ENCODE measurements at places on chromosomes 5 and 9.

DNA sequence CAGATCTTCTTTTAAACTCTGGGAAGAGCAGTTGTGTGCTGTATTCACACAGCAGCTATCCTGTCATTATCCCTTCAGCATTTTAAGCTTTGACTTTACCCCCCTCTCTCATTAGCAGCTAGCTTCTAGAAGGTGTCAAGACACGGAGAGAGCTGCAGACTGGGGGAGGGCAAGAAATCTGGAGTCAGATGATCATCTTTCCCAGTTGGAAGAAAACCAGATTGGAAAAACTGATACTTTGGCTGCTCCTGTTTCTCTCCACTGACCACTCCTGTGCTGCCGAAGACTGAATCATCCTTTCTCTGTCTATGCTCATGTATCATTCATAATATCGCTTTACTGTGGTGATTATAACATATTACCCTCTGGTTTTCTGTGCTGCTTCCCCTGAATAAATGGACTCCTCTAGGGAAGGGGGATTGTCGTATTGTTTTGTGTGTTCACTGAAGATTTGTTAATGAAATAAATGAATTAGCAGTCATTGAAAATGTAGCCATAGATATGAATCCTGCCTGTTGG, 75.1 kb downstream of the SH3GL2 start:
- no peak for DNase-seq

GRCh38 chr5:92050970-92051369, 667.9 kb upstream of the ARRDC3 start:
- DNase-seq: no peak

DNA sequence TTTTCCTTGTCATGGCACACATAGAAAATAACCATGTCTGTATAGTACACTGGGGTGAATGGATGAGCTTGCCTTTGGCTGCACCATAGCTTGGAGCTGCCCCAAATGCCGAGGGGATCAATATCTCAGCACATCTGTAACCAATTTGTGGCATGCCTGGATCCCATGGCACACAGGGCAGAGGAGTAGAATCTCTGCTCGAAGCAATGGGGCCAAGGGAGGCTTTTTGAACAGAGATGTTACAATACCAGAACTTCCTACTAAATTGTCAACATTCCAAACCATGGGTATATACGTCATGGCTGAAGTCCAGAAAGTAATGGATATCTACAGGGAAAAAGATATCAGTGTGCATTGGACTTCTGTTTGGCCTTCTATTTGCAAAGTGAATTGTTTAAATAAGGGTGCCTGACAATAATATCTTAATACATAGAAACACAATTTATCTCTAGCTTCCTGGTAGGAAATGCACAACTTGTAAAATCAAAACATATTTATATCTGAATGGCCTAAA, 39.0 kb downstream of the ESM1 start:
- DNase-seq: no peak

DNA sequence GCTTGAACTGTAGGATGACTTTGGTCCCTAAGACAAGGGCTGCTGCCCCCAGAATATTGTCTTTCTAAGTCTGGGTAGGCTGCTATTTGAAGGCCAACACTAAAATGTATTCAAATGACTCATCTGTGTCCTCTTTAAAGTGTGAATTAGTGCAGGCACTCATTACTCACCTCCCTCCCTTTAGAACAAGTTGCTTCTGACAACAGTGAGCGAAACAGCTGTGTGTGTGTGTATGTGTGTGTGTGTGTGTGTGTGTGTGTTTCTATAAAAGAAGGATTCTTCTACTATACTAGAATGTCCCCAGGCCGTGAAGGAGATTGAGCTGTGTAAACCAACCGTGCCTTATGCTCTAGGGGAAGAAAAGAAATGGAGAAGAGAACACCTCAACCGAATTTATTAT, 1337.2 kb downstream of the PTPRD start:
- DNase-seq: no peak

- no peak for DNase-seq
Observed at GRCh38 chr9:99294850-99295461, 72.9 kb downstream of the SEC61B start.

GRCh38 chr5:100905259-100905914, 2.3 kb upstream of the ST8SIA4 start:
- no peak for DNase-seq

DNA sequence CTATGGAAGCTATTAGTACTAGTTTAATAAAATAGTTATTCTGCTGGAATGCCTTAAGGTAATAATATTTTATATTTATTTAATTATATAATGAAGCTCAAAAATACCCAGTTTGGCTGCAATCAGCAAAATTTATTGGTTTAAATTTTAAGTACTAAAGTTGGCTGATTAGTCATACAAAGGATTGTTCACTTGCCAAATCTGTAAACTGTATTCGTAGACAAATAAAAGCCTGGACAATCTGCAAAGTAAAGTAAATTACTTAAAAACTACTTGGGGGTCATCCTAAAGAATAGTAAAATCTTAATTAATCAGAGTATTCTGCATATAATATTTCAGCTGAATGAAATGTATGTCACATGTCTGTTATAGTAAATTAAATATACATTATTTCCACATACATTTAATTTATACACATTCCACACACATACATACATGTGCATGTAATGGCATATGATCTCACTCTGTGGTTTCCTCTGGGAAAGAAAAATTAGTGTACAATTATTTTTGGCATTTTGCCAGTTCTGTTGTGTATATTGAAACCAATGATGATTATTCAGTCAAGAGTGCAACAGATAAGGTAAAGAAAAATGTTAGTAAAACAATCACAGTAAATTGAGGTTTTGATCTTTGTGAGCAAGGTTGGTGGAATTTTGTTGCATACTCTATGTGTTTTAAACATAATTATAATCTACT, 455.9 kb downstream of the CDH9 start:
- no peak for DNase-seq

DNA sequence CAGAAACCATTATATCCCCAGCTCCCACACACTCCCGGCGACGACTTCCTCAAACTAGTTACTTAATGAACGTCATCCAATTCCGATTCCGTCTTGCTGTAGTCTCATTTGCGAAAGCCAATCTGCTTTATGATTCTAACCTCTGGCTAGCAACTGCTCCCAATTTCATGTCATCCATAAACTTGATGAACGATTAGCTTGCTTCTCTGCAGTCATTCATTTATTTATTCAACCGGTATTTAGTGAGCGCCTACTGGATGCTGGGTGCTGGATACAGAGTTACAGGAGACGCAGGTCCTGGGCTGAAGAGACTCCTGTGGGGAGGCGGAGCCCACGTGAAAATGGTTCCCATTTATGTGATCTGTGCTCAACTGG, 46.2 kb downstream of the TSPAN17 start:
- DNase-seq: no peak

DNA sequence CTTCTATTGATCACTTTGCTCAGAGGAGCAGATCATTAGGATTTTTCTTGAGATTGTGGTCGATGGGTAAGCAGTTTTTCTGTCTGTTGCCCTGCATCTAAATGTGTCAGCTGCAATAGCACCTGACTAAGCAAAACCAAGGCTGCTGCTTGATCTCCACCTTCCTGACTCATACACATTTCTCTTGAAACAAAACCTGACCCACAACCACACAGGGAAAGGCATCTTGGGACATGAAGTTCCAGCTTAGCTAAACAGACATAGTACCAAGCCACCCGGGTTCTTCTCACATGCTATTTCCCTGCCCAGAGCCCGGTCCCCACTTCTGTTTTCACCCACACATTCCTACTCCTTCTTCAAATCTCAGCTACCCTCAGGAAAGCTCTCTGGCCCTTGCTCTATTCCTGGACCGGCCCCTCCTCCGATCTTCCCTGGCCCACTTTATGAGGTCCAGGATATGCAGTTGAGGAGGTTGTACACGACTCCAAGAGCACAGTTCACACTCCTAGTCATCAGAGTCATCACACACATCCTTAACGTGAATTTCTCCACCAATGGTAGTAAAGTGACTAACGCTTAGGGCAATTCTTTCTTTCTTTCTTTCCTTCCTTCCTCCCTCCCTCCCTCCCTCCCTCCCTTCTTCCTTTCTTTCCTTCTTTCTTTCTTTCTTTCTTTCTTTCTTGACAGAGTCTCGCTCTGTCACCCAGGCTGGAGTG, 16.0 kb upstream of the ZBTB43 start:
- no peak for DNase-seq

DNA sequence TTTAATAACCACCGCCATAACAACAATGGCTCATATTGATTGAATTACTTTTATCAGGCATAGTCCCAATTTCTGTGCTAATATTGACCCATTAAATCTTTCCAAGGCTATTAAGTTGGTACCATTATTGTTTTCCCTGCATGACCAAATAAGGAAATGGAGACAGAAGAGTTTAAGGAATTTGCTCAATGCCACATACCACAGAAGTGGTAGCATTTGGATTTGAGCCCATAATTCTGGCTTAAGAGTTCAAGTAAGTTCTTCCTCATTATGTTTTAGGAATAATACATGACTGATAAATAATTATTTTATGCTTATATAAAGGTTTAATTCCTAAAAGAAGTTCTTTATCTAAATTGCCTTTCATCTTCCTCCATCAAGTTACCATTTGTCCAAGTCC, 43.4 kb upstream of the HAPLN1 start:
- no peak for DNase-seq

DNA sequence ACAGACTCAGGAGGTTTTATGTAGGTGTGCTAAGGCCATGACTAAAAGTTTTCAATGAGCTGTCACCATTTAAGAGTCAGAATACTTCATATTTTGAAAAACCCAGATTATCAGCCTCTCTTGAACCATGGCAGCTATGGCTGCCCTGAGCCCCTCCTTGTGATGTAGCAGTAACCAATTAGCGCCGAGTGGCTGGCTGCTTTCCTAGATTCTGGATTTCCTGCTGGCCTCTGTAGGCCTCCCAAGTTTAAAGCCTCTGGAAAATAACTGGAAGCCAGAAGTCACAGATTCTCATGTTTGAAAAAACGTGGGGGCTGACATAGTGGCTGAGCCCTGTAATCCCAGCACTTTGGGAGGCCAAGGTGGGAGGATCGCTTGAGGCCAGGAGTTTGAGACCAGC, 25.5 kb downstream of the DAB2IP start:
- DNase-seq: no peak

- DNase-seq: no peak
Observed at GRCh38 chr5:171628633-171628974, 157.0 kb upstream of the SMIM23 start.

GRCh38 chr9:4686112-4686511, 6.7 kb downstream of the CDC37L1 start:
- DNase-seq: no peak

- DNase-seq: no peak
Observed at GRCh38 chr9:114981063-114981462, 50.7 kb upstream of the TNFSF8 start.

DNA sequence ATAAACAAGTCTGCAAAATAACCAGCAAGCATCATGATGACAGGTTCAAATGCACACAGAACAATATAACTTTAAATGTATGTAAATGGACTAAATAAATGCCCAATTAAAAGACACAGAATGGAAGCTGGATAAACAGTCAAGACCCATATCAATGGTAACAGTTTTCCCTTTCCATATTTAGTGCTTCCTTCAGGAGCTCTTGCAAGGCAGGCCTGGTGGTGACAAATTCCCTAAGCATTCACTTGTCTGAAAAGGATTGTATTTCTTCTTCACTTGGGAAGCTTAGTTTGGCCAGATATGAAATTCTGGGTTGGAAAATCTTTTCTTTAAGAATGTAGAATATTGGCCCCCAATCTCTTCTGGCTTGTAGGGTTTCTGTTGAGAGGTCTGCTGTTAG, 120.2 kb upstream of the RASA1 start:
- DNase-seq: no peak

DNA sequence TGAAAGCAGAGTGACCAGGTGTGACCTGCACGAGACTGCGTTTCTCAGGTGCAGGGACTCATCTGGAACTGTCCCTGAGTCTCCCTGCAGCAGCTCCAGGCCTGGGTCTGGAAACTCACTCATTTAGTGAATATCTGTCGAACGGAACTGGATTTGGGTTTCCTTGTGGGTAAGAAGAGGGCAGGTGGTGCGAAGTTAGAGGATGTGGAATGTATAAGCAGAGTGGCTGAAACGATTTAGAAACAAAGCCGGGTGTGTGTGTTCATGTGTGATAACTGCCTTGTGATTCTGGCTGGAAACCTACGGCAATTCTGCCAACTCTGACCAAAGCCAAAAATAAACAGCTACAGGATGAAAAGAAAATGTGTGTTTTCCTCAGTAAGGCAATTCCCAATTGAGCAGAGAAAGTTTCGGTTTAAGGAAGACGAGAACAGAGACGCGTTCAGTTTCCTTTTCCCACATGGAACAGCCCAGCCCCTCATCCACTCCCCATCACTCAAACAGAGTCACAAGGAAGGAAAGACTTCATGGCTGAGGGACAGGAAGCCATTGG, 130.3 kb downstream of the NSG2 start:
- DNase-seq: no peak
